H1 (cell line): ENCODE measurements at places on chromosomes 12 and 14. TPM values are rescaled to one million over a fixed set of nuclear protein-coding genes. Genes with fewer than 3 reads are reported as not detected.

DNA sequence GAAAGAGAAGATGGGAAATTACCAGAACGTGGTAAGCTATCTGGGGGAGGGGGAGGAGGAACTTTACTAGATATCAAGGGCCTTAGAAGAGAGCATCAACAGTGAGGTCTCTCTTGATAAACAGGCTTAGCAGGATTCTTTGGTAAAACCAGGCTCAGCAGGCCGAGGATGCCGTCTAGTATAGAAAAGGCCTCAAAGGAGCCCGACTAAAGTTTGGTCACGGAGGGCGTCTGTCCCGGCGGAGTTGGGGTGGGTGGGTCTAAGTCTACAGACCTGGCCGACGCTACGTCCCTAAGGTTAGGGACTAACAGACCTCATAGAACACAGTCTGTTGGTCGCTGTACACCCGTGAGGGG lies 538 bp upstream of the TIGAR start:
- peaks cover 6% of the 10 kb centered on the region for H3K4me1 ChIP-seq
- H3K36me3 ChIP-seq, result peaks cover 3% of the 10 kb centered on the region; the same call in 1 of the 2 replicates
- peaks cover 3% of the 10 kb centered on the region; the same call in 1 of the 2 replicates for H3K27me3 ChIP-seq

DNA sequence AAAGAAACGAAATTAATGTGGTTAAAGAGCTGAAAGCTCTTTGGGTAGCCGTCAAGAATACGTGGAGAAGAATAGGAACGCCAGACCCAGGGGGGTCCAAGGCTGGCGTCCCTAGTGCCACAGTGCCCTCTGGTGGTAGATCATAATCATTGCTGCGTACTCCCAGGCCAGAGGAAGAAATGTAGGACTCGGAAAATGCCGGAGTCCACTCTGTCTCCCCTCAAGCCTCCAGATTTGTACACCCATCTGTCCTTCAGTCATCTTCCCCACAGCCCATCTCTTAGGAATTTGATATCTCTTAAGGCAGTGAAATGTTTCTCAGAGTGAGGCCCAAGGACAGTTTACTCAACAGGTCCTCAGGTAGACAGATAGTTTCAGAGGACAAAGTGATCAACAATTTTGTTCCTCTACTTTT lies 25.4 kb upstream of the PLEKHG6 start:
- H3K36me3 ChIP-seq, result no peaks in the 10 kb centered on the region
- peaks cover 3% of the 10 kb centered on the region; the same call in 1 of the 2 replicates for H3K4me1 ChIP-seq
- H3K27ac ChIP-seq, result no peak overlapping the region
- H3K27me3 ChIP-seq, result peaks cover 2% of the 10 kb centered on the region; the same call in 1 of the 2 replicates
- peak; percentile 85 for DNase-seq
- no peak overlapping the region for H3K4me3 ChIP-seq

DNA sequence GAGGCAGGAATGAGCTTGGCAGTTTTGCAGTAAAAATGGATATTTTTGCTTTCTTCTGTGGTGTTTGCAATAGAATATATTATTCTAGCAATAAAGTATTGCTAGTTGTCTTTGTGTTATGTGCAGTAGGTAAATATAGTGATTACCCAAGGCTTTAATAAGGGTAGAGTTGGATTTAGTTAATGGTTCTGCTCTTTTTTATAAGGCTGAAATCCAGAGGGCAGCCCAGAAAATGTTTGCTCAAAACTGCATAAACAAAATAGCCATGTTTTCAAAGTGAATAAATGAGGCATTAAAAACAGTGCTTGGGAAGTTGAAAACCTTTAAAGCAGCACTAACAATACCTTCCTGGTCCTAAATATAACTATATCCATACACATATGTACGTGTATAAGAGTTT lies 162.4 kb downstream of the SLC5A8 start:
- H3K27ac ChIP-seq, result no peak overlapping the region
- H3K4me3 ChIP-seq, result no peak overlapping the region
- H3K36me3 ChIP-seq, result no peaks in the 10 kb centered on the region
- peaks cover 1% of the 10 kb centered on the region for H3K27me3 ChIP-seq
- H3K4me1 ChIP-seq, result no peaks in the 10 kb centered on the region

DNA sequence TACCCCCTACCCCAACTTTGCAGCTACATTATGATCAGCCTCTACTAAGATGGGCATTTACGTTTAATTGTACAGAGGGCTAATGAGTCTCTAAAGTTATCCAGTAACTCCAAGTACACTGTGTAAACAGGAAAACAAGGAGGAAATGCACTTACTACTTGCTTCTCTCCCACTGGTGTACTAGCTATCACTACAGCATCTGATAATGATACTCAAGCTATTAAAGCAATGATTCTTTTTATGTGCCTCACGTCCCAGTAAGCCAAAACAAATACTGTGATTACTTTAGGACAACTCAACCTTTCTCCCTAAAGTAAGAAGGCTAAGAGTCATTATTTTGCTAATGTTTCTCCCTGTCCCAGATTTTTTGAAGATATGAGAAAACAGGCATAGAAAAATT lies 128.6 kb upstream of the CCDC175 start:
- H3K4me1 ChIP-seq, result no peaks in the 10 kb centered on the region
- H3K4me3 ChIP-seq, result no peak overlapping the region
- no peak overlapping the region for H3K27ac ChIP-seq
- no peak for DNase-seq

SLC25A21 gene
- 6.9 and 8.7 TPM in 2 replicates for total RNA-seq

DNA sequence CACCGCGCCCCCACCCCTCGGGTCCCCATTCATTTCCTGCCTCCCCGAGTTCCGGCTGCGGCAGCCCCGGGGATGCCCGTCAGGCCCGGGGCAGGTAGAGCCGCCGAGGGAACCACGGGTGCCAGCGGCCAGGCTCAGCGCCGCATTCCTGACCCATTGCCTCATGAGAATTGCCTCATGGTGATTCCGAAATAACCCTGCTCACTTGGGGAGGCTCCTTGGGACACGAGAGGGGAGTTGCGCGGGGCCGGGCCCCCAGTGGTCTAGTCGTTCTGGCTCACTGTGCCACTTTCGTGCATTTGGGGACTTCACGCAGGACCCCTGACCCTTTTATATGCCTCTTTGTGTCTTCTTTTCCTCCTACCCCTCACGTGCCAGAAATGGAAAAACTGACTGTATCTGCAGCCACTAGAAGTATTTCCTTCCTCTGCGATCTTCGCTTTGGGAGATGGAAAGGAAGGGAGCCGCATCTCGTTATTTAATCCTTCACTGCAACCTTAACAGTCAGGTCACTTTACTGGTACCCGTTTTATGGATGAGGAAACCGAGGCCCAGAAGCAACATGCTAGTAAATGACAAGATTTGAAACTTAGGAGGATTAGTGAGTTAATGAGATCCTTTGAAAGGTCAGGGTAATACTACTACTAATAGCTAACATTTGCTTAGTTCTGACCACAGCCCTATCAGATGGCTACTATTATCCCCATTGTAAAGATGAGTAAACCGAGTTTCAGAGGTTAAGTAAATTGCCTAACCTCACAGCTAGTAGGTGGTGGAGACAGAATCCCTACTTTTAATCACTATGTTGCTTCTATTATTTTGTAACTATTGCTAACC lies 768 bp downstream of the PTPN11 start:
- H3K27ac ChIP-seq, result peak overlapping the region; percentile 91
- H3K27me3 ChIP-seq, result no peaks in the 10 kb centered on the region
- H3K36me3 ChIP-seq, result no peaks in the 10 kb centered on the region
- no peaks in the 10 kb centered on the region for H3K4me1 ChIP-seq
- DNase-seq, result no peak
- peak overlapping the region; percentile 96 for H3K4me3 ChIP-seq
